LHCN-M2 (cell line): ENCODE measurements at places on chromosomes 7 and 10. TPM values are rescaled to one million over a fixed set of nuclear protein-coding genes. Genes with fewer than 3 reads are reported as not detected.

Gene TUBB8
- not detected in 2 replicates for total RNA-seq

GRCh38 chr7:5478568-5479430, 55.2 kb upstream of the TNRC18 start:
- DNase-seq, result no peak

GRCh38 chr10:91444211-91445182, 34.4 kb downstream of the HECTD2 start:
- DNase-seq, result no peak

Gene OR9A2
- not detected in 2 replicates for total RNA-seq

DNA sequence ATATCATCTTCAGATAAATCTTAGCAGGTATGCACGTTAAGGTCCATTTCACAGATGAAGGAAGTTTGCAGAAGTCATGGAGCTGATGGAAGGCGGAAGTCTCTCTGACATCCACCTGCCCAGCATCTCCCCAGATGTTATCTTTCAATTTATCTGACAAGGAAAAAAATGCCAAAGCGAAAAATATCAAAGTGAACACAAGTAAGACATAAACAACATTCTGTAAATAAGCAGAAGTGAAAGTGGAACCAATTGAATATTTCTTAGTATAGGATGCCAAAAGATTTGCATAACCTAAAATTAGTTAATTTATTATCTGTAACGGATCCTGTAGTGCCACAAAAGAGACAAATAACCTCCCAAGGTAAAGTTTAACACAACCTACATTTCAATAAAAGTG, 73.6 kb upstream of the NEBL start:
- DNase-seq, result no peak

Gene GIMAP4
- not detected in 2 replicates for total RNA-seq

DNA sequence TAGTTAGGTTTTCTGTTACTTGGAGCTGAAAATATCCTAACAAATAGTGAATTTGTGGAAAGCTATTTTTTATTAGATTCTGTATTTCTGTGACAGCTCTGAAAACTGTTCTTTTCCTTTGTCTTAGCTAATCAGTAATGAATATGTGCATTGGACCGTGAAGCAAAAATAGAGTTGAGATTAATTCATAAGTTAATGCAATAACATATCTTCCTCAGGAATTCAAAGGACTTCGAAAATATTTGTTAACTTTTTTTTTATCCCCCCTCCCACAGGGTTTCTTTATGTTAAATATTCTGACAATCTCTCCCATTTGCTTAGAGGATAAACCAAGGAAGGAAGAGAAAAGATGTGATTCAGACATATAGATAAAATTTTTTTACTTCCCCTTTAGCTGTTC, 101.4 kb downstream of the PODXL start:
- DNase-seq, result no peak

DNA sequence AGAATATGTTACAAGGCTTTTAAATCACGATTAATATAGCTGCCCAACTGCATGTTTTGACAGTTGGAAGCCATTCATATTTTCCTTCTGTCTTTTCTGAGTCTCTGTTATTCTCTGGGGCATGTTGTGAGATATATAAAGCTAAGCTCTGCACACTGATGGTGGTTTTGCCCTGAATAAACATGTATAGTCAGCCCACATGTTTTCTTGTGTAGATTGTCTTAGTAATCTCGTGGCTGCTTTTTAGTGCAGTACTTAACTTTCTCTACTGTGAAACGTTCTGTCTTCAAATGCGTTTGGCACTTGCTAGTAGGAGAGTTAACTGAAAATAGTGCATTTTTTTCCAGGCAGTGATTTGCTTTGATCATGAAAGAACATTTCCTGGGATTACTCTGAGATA, 268.5 kb downstream of the DNAJB9 start:
- DNase-seq, result no peak

- peak; percentile 92 for DNase-seq
Observed at GRCh38 chr10:57696641-57697040, 571.1 kb downstream of the IPMK start.

Gene AP4M1
- total RNA-seq, result 53.1 and 59.9 TPM in 2 replicates

- peak; percentile 93 for DNase-seq
Observed at GRCh38 chr7:81484261-81484660, 285.6 kb downstream of the HGF start.

DNA sequence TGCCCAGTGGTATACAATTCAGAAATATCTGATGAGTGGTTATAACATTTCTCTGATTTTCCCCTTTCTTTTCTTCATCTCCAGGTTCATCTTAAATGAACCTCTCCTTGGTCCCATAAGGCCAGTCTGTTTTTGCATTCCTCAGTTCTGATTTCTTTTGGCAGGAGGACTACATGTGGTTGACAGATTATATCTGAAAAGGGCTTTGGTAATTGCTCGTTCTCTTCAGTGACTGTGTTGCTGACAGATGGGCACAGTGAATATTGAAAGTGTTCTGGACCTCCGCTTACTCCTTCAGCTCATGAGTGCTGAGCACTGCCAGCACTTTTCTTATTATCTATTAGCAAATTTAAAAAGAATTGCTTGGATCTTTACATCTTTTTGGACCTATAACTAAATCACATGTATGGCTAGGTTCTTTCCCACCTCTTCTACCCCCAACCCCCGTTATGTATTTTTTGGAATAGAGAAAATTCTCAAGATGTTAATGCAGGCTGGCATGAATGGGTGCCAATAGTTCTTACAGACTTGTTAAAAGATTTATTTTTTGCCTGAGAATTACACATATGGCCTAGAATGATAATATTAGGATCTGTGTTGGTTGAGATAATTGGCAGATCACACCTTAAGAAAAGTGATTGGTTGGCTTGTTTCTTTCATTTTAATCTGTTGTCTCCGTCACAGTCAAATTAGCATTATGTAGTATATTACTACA, 323.0 kb downstream of the EXOC4 start:
- peak; percentile 31 for DNase-seq

DNA sequence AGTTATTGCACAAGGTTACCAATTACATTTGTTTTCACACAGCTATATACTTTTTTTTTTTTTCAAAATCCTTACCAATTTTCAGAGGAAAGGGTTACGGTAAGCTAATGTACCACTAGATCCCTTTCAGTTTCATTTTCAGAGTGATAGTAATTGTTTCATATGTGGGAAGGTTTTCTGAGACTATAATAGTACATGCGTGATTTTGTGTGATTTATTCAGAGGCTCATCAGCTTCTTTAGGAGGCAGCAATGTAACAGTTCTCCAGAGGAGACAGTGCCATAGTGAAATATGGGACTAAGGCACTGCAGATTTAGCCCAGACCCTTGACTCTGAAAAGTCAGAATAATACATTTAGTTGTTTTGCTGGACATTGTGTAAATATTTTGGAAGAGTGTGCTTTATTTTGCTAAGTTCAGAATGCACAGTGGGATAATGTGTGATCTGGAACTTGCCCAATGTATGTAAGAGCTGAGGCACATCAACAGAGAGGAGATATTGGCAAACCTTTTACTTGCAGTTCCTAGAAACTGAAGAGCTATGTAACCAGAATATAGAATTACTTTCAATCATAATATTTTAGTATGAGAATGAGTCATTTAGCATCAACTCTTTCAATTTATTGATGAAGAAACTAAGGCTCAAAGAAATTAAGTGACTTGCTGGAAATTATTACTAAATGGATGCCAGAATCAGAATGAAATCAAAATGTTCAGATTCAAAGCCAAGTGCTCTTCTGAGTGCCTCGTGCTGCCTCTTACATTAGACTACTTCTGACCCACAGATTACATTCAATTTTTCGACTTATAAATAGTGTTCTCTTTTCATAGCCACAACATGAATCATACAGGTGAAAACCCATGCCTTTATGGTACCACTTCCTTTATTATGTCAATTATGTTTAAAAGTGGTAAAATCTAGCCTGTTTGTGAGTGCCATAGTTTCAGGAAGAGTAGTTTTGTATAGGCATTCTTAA, 207.7 kb upstream of the TEX47 start:
- peak; percentile 4 for DNase-seq

DNA sequence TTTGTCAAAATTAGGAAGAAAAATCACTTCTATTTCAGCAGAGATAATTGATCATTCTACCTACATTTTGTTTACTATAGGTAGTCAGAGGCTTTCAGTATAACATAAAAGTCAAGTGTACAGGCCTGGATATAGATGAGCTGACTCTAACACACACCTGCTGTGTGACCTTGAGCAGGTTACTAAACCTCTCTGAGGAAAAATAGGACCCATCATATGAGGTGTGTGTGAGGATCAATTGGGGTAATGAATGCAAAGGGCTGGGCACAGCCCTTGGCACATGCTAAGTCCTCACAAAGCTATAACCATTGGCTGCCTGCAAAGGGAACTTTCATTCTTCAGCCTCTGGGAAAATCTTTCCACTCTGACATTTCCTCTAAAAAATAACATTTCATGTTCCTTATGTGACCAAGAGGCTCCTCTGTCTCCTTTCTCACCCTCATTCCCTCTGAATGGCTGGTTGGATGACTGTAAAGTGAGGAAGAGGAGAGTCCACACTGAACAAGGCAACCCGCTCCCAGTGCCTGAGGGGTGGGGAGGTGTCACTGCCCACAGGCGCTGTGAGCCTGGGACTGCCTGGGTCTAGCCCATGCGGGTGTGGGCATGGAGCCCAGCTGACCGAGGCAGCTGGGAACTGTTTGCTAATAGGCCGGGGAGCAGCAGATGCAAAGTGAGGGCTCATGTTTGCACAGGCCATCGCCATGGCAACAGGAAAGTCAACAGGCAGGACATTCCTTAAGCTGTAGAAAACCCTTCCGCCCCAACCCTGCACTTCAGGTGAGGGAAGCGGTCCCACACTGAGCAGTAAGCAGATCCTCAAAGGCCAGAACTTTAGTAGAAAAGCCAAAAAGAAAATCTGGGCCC, 36.8 kb downstream of the MYOF start:
- DNase-seq, result peak; percentile 99

DNA sequence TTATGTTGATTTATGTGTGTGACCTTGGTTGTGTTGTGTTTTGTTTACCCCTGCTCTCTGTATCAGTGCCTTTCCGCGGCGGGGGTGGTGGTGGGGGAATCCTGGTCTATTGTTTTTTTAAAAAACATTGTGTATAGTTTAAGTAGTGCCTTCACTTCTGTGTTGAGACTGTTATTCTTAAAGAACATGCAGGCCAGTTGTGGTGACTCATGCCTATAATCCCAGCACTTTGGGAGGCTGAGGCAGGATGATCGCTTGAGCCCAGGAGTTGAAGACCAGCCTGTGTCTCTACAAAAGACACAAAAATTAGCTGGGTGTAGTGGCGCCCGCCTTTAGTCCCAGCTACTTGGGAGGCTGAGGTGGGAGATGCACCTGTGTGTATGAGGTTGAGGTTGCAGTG, 429.0 kb upstream of the LRGUK start:
- DNase-seq, result peak; percentile 47

- DNase-seq, result no peak
Observed at GRCh38 chr10:35993591-35994515, 351.8 kb upstream of the FZD8 start.

- no peak for DNase-seq
Observed at GRCh38 chr10:1169981-1170866, 114.0 kb downstream of the WDR37 start.

DNA sequence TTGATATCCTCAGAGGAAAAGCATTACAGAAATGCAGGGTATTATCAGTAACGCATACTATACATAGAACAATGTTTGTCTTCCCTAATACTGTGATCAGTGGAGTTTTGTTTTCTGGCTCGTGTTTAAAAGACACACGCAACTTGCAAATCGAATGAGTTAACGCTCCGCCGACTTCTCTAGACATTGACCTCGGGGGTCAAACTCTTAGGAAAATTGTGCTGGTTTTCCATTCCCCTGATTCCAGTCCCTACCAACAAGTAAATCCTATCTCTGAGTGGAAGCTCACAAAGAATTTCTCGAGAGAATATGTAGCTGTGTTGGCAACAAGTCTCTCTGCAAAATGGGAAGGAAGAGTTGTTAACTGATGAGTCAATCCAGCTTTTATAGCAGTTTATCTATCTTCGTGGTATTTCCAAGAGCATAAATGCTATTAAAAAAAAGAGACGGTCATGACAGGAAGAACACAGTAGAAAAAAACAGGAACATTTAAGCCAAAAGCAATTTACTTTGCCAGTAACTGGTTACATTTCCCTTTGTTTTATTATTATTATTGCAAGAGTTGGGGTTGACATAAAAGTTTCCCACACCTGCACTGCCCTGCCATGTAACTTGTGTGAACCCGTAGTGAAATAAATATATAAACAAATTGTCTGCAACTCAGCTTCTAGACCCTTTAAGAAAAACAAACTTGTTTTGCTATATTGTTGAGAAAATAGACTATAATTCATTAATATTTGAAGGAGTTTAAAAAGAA, 144.4 kb downstream of the ARID5B start:
- DNase-seq, result peak; percentile 80

Gene OR2A5
- total RNA-seq, result not detected in 2 replicates

DNA sequence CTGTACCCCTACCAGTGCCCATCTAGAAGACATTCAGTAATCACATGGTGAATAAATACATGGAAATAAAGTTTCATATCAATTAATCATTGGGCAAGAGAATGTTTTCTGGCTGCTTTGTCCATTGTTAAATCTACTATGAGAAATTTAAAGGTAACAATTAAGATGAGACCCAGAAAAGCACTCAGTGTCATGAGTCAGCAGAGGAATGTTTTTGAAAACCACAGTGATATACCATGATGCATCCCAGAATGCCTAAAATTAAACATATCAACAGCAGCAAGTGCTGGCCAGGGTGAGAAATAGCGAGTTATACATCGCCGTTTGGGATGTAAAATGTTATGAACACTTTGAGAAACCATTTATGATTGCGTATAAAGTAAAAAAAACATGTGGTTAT, 825.3 kb upstream of the C7orf33 start:
- no peak for DNase-seq

Gene RBP4
- total RNA-seq, result 0.17 and 0.32 TPM in 2 replicates

GRCh38 chr7:2523461-2523936, 3.9 kb downstream of the LFNG start:
- DNase-seq, result no peak

DNA sequence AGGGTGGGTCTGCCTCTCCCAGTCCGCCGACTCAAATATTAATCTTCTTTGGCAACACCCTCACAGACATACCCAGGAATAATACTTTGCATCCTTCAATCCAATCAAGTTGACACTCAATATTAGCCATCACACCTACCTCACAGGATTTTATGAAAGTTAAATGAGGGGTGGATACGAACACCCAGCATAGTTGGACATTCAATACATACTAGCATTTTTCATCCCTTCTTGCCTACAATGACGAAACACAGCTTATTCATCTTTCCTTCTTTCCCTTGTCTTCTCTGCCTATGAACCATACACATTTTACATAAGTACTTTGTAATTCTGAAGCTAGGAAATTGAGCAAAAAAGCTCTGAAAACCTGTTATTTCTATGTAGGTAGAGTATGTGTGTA, 48.5 kb downstream of the EMX2 start:
- DNase-seq, result no peak

Gene AMPH
- 0.06 and 0.19 TPM in 2 replicates for total RNA-seq

Gene GRM8
- total RNA-seq, result 0.11 TPM in 1 of 2 replicates, not detected in the other
